ENCODE measurements at places on chromosomes 13 and 19.
A peak's percentile ranks its signal among the peaks of the same experiment; 100 is the strongest.

DNA sequence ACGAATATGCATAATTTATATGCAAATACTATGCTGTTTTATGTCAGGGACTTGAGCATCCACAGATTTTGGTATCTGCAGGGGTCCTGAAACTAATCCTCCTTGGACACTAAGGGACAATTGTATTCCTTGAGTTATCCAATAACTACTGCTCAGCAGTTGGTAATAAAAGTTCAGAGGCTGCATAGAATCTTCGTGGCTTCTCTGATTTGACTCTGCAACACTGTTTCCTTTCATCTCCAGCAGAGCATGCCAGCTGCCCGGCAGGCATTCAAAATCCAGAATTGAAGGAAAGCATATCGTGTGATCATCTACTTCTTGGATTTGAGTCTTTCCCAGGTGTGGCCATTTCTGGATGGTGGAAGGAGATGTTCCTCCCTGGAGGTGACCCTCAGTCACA, 64.5 kb upstream of the MRI1 start:
- DNase-seq, result no peak

GRCh38 chr13:58207501-58207900, 576.0 kb downstream of the PCDH17 start:
- no peak for DNase-seq

DNA sequence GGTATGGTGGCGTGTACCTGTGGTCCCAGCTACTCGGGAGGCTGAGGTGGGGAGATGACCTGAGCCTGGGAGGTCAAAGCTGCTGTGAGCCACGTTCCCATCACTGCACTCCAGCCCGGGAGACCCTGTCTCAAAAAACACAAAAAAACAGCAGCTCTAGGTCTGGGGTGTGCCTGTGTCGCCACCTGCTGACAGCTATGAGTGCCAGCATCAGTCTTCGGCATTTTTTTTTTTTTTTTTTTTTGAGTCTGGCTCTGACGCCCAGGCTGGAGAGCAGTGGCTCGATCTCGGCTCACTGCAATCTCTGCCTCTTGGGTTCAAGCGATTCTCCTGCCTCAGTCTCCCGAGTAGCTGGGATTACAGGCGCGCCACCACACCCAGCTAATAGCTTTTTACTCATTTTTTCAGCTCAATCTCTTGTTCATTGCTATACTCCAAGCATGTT, 10.1 kb downstream of the AP2S1 start:
- DNase-seq, result peak; percentile 79

GRCh38 chr19:36837176-36837905, 846 bp downstream of the ZNF790 start:
- peak; percentile 8 for DNase-seq

DNA sequence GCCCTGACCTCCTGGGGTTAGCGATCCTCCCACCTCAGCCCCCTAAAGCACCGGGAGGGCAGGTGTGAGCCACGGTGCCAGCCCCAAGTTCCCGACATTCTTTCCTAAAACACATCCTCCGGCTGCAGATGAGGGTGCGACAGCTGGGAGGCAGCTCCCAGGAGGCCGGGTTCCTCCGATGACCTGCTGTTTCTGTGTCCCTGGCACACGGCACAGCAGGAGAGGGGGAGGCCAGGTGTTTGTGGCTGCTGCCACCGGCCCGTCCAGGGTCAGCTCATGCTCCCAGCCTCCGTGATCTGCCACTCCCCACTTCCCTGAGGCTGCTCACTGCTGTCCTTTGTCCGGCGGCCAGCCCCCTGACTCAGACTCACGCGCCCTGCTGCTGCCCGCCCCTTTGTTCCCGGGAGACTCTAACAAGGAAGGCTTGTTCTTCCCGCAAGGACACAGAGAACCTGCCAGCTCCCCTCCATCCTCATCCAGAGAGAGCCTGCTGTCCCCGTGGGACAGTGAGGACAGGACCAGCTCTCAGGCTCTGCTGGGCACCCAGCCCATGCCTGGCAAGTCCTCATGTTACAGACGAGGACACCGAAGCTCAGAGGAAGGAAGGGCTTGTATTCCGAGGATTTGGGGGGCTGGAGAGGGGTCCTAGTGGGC, 10.6 kb upstream of the MADCAM1 start:
- DNase-seq, result peak; percentile 60

GRCh38 chr19:7662657-7663056, 6.2 kb upstream of the RETN start:
- no peak for DNase-seq

DNA sequence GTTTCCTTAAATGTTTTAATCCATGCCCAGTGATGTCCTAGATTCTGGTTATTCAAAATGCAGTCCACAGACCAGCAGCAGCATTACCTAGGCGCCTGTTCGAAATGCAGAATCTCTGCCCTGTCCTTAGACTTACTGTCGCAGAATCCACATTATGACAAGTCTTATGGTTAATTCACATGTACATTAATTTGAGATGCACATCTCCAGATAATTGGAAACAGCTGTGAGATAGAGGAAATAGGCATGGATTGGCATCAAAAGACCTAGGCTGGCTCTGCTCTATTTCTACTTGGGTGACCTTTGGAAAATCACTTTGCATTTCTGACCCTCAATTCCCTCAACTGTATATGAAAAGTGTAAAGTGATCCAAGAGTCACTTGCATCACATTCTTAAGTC, 700.7 kb downstream of the DIAPH3 start:
- DNase-seq, result no peak

DNA sequence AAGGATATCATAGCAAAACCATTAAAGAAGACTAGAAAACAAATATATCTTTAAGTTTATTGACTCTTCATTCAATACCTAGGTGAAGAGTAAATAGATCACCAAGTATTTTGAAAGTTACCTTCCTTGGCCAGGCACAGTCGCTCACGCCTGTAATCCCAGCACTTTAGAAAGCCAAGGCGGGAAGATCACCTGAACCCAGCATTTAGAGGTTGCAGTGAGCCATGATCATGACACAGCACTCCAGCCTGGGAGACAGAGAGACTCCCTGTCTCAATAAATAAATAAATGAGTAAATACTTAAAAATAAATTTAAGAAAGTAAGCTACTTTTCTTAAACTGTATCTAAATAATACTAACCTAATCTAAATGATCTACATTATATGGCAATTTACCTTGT, 8.9 kb upstream of the WBP4 start:
- no peak for DNase-seq

- no peak for DNase-seq
These were observed 9.0 kb downstream of the DHRS12 start for GRCh38 chr13:51794964-51795363.

DNA sequence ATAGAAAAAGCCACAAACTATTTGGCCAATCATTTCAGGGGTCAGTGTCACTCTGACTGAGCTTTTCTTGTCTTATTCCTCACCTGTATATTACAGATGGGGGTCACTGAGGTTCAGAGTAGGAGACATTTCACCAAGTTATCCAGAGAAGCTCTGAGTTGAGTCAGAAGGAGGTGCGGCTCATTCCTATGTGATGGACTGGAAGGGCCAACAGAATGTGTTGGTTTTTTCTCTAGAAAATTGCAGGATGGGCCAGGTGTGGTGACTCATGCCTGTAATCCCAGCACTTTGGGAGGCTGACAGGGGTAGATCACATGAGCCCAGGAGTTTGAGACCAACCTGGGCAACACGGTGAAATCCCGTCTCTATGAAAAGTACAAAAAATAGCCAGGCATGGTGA, 24.5 kb upstream of the ZNF83 start:
- DNase-seq, result no peak

DNA sequence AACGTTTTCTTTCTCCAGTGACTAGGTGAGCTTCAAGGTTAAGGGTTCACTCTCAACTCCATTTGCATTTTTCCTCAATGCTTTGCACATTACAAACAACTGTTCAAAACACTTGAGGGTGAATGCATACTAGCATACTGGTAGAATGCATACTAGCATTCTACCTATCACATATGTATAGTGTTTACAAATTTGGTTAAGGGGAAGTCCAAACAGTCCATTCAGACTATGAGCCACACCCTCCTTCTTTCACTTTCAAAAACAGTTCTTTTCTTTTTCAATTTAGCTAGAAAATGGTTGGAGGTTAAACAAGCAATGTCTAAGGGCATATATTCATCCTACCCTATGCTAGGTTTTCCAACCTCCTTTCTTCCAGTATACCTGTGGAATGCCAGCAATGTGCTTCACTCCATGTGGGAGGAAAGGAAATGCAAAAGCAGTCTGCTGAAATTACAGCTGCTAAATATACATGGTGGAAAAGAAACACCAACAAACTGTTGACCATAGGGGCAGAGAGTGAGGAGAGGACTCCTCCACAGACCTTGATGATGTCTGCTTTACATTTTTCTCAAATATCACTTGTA, 102.6 kb downstream of the DOCK9 start:
- DNase-seq, result no peak

DNA sequence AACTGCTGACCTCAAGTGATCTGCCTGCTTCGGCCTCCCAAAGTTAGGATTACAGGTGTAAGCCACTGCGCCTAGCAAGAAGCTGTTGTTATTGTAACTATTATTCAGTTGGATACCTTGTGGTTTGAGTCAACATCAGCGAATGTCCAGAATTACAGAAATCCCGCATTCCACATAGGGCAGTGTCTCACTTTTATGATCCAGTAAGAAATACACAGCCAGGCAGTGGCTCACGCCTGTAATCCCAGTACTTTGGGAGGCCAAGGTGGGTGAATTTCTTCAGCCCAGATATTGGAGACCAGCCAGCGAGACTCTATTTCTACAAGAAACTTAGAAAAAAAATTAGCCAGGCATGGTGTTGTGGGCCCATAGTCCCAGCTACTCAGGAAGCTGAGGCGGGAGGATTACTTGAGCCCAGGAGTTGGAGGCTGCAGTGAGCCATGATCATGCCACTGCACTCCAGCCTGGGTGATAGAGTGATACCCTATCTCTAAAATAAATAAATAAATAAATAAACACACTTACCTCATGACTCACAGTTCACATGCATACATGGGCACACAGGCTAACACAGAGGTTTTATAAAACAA, 43.8 kb downstream of the SPTBN4 start:
- DNase-seq, result no peak

DNA sequence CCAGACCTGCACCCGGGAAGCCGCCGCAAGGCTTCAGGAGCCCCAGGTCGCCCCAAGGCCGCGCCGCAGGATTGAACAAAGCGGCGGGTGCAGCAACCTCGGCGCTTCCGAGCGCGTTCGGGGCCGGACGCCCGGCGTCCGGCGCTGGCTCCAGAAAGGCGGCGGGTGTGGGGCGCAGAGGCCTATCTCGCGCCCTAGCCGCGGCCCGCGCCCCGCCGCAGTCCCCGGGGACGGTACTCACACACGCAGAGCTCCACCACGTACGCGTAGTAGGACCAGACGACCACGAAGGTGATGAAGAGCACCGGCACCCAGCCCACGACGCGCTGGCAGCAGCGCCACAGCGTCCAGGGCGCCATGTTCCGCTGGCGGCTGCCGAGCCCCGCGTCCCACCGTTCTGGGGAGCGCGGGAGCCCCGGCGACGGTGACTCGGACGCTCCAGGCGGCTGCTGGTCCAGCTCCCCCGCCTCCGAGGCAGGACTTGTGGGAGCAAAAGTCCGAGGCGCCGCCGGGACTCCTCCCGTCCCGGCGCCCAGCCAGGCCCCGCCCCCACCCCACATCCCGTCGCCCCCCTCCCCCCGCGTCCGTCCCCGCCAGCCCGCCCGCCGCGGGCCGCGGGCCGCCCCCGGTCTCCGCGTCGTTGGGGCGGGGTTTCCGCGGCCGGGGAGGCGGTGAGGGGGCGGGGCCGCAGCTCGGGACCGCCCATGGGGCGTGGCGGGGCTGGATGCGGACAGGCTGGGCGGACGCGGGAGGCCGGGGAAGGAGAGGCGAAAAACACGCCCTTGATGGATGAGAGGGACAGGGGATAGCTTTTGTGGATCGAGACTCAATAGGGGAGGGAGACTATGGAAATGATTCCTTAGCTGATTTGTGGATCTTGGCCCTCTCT, at the start of gene ZDHHC20:
Gene ZDHHC20 (minus strand): TSS at position 491 of the 889 bp plus-strand sequence. CDS start 132 bp downstream, at position 359.
- peak; percentile 90 for DNase-seq

DNA sequence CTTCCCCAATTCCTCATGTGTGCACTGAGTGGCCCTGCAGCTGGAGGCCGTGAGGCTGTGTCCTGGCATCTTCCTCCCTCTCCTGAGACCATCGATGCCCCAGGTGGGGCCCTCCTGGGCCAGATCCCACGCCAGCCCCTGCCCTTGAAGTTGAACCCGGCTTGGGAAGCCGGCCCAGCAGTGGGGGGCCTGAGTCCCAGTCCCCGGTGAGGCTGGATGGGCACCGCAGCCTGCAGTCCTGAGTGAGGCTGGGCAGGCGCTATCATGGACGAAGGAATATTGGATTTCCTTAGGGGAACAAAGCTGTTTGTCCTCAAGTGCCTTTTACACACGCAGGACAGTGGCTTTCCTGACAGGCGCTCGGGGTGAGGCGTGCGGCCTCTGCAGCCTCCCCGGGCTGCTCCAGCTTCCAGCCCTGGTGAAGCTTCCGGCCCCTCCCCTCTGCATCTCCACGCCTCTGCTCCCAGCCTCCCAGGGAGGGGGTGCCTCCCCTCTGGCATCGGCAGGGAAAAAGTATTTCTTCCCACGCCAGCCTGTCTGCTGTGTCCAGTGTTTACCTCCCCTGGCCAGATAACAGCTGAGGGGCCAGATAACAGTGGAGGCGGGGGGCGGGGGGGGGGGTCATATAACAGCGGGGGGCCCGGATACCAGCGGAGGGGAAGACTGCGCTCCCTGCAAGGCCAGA, 159.5 kb downstream of the KDM4B start:
- peak; percentile 95 for DNase-seq
